T-helper 22 cell (primary cell): ENCODE measurements at places on chromosomes 16 and 17.

GRCh38 chr16:20259541-20259940 lies 67.8 kb downstream of the GP2 start:
- no peak for DNase-seq

DNA sequence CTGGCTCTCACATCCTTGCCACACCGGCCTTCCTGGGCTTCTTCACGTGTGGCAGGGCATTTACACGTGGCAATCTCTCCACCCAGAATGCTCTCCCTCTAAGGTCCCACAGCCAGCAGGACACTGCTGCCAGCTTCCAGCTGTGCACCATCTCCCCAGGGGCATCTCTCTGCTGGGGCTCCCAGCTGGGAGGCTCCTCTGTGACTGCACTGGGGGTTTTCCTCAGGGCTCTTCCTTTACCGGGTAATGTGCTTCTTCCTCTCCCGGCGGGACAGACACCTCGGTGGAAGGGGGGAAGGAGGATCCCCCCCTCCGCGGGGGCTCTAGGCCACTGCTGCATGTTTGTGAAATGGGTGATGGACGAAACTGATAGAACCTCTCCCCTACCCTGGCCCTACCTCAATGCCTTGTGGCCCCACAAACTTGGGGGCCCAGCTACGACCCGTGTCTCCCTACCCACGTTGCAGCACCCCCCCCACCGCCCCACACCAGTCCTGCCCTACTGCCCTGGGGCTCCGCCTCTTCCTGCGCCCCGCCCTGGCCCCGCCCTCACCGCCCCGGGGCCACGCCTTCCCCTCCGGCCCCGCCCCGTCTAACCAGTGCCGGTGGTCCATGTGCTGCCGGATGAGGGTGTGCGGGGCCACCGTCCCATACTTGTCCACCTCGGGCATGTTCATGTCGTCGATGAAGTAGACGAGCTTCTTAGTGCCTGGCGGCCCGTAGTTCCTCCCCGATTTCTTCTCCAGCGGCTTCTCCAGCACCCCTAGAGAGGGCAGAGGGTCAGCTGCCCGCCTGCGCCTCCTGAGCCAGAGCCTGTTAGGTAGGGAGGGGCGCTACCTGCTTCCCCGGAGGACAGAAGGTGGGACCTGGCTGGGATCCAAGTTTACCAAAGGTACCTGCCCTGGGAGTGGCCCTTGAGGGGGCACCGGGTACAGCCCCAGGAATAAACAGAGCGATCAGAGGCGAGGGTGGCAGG lies 92.6 kb downstream of the DNAH17 start:
- peak; percentile 28 for DNase-seq

DNA sequence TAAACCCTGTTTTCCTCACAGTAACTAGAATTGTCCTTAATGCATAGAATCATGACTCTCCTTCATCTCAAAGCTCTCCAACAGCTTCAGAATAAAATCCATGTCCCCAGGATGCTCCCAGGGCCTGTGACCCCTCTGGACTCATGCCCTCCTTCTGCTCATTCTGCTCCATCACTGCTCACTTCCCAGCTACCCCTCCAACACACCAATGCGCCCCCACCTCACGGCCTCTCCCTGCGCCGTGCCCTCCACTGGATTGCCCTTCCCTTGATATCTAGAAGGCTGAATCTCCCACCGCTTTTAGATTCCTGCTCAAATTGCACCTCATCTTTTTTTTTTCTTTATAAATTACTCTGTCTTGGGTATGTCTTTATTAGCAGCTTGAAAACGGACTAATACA lies 12.6 kb upstream of the TMEM220 start:
- no peak for DNase-seq

DNA sequence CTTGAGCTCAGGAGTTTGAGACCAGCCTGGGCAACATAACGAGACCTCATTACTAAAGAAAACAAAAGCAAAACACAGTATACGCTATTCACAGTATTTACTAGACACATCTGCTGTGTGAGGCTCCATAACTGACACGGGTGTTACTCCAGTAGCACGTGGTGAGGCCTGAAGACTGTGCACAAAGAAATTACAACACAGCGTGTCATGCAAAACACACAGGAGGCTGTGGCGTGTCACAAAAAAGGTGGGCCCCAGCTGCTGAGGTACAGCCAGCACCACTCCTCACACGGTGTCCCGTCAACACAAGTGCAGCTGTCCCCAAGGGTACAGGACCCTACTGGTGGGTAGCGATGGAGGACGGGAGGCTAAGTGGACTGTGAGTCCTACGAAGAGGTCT lies 2.7 kb downstream of the CYBC1 start:
- DNase-seq = no peak

GRCh38 chr17:28610376-28610775 lies 3.6 kb downstream of the RSKR start:
- DNase-seq = no peak

DNA sequence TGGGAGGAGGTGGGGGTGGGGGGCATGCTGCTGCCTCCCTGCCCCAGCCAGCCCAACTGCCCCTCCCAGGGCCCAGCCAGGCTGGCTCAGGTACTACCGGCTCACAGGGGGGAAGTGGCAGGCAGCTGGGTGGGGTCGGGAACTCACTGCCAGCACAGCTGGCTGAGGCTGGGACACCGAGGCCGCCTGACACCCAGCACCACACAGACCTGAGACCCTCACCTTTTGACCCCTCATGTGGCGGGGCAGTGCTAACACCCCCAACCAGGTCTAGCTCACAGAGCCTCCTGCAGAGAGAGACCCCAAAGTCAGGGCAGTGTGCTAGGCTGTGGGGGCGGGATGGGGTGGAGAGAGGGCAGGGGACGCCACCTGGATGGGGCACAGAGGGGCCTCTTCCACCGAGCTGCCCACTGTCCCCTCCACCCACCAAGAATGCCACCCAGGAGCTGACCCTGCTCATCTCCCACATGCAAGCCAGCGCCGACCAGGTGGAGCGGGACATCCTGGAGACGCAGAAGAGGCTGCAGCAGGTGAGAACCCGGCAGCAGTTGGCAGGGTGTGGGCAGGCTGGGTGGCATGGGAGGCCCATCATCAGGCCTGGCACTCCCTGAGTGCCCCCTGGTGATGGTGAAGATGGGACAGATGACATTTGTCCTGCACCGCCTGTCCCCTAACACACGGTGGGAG lies 3.0 kb downstream of the EVPLL start:
- DNase-seq = no peak

DNA sequence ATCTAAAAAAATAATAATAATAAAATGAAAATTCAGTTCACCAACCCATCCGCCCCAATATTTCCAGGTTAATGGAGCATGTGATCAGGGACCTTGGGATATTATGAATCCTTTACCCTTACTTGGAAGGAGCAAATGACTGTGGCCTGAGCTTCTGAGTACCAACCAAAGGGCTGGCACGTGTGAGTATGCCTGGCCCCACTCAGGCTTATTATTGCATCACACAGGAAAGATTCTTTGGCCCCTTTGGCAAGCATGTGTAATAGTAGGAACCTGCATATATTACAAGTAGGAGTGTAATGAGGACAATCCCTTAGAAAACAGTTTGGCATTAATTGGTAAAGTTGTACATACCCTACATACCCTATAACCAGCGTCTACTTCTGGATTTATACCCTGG lies 7.2 kb upstream of the C17orf78 start:
- no peak for DNase-seq

DNA sequence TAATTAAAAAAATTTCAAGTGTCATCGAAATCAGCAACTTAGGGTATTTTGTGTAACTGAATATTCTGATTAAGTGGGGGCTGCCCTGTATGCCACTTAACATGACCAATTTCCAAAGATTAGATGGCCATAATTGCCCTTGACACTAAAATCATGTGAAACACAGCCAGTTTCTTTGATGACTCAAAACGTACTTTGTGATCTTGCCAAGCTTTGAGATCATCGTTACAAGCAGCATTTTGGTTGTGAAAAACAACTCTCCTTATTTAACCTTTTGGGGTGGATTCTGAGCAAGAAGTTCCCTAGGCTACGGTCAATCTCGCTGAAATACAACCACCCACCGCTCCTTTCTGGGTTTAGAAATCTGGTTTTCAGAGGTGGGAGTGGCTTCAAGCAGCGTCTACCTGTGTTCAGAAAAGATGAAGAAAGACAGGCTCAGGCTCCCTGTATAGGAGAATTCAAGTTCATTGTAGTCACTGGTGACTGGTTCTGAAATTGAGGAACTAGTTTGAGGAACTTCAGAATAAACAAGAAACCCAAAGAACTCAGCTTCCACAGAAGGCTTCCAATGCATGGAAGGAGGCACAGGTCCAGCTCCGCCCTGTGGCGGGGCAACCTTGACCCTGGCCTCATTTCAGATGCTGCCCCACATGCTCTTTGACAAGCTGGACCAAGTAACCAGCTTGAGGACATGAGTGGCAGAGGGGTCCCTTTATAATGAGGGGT lies 9.4 kb downstream of the MAP3K14 start:
- DNase-seq = no peak

DNA sequence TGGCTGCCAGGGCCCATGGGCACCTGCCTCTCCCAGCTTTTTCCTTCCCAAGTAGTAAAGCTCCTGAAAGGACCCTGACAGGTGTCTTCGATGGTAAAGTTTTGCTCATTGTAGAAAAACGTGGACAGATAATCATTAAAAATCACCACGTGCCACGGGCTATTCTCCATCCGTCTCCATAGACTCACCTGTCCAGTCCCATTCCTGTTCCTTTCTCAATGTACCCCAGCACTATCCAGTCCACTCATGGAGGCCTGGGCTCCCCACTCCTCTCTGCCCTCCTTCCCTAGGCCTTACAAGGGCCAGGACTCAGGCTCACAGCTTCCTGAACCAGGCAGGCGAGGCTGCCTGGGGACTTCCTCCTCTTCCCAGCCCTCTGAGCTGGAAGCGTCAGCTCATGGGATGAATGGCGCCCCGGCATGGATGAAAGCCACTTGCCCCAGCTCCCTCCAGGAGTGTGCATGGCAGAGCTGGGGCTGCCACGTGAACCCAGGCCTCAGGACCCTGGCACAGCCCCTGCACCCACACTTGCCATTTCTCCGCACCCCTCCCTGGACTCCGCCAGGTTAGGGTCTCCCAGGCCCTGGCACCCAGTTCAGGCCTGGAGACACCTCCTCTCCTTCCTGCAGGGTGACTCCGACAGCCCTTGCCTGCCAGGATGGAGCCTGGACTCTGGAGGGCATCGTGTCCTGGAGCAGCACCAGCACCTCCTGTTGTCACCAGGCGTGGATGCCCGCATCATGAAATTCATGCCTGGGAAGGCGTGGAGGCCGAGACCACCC lies 8.8 kb downstream of the CTRB1 start:
- DNase-seq = no peak

GRCh38 chr16:20735490-20735889 lies 6.1 kb downstream of the THUMPD1 start:
- no peak for DNase-seq

- no peak for DNase-seq
Observed at GRCh38 chr17:39071573-39071972, 79.9 kb downstream of the PLXDC1 start.

DNA sequence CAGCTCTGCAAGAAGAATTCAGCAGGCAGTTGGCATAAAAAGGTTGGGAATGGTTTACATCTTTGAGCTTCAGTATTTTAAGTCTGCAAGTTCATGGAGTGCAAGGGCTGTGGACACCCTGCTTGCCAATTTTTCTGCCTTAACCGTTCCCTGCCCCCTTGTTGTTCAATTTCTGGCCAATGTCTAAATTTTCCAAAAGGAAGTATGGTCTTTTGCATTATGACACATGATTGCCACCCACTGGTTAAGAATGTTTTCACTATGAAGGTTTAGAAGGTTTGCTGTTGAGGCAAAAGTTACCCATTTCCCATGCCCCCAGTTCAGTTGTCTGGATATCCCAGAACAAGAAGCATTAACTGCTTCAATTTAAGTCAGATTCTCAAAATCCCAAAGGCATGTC lies 441.9 kb downstream of the CDH13 start:
- no peak for DNase-seq

DNA sequence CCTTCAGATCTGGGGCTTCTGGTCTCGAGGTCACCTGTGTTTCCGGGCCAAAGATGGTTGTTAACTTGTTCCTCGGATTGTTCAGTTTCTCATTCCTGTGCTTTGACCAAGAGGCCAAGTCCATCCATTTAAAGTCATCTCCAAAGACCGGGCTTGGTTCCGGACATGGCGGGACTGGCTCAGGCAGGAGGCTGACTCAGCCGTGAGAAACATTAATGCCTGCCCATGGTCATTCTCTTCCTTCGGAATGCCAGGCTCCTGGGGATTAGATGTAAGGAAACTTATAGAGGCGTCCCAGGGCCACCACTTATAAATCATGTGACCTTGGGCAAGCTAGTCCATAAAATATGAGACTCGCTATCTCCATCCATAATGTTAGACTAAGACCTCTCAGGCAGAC lies 13.6 kb upstream of the NKD1 start:
- DNase-seq = no peak

DNA sequence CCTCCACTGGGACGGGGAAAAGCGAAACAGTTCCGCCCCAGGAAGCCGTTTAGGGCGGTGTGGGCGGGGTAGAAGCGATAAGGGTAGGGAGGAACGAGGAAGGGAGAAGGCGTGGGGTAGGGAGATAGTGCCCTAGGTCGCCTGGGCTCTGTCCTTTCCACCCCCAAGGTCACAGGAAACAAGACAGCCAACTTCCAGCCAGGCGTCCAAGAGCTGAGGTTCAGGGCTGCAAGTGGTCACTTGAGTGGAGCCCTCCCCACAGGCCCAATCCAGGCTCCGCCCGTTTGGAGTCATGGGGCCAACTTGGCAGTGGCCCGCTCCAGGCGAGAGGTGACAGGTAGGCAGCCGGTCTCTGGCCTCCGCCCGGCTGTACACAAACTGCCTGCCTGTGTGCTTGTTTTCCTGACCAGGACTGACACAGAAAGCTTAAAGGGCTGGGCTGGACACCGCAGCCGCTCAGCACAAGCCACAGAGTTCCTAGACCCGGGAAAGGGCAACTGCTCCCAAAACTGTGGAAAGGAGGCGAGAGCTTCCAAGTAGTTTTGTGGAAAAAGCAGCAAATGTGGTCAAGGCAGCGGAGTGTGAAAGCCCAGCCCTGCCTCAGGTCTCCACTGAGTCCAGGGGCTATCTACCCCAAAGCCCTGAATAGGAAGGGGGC lies at the start of gene RILP:
Gene RILP, minus strand, starts transcription at position 23 of the 658 bp plus-strand sequence. CDS start 62 bp downstream, outside the sequence.
- no peak for DNase-seq

- DNase-seq = no peak
Observed at GRCh38 chr17:13569398-13570123, 32.2 kb downstream of the HS3ST3A1 start.

DNA sequence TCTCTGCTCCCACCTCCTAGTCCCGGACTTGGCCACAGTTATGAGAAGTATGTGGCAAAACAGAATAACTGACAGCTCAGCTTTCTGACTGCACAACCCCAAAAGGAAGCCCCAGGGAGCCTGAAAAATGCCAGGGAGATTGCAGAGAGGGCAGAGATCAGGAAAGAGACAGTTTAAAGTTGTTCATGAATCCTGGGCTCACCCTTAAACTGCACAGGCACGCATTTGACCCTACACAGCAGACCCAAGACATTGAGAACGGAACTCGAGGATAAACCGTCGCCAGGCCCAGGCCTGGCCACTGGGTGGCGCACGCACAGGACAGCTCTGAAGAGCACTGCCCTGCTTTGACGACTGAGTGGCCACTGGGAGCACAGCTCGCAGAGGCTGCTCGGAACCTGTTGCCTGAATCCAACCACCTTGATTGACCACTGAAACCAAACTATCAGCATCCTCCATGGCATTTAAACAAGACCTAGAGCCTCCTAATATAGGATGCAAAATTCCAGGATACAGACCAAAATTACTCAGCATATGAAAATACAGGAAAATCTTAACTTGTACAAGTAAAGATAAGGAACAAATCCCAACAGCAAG lies 114.0 kb downstream of the C16orf95 start:
- DNase-seq = no peak
